Peyer's patch (tissue), 4 donors: ENCODE measurements at places on chromosomes 6 and 20.

DNA sequence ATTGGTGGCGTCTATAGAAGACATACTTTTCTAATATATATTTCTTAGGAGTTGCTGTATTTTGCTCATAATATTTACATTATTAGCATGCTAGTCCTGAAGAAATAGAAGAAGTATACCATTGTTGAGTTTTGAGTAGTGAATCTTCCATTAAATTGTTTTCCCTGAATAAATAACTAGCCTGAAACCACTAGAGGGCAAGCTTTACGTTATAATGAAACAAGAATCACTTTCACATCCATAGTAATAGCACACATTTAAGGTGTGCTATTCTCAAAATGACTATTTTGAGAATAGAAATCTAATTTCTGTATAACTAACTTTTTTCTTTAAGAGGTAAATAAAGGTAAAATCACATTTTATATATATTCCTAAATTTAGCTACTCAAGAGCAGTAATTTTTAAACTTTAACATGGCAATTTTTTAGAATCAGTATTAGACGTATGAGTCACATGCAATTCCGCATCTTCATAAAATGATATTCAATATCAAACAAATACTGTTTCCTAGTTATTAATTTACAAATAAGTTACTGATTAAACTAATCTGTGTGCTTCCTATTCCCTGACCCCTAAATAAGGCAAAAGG is 213.2 kb upstream of the MANEA start:
- DNase-seq, result no peak

GRCh38 chr6:155505608-155505989 is 50.0 kb upstream of the NOX3 start:
- DNase-seq, result no peak

DNA sequence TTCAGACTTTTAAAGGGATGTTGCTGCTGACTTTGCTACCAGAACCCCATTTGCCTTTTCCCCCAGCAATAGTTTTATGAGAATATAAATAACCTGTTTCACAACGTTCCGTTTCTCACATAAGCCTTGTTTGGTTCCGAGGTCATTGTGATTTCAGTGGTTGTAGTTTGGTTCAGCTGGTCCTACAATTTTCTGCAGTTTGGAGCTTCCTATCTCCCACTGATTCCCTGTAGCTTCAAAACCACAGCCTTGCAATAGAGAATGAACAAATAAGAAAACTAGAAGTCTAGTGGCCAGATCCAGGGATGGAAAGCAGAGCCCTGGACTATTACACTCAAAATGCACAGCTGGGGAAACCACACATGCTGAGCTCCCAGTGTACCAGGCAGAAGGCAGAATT is 24.1 kb upstream of the SH3BGRL2 start:
- no peak for DNase-seq

- DNase-seq, result no peak
Observed at GRCh38 chr6:30136570-30137286, 788 bp downstream of the TRIM40 start.

- no peak for DNase-seq
Observed at GRCh38 chr6:131631625-131632289, 3.7 kb upstream of the MED23 start.

GRCh38 chr20:41370176-41370575 is 3.6 kb upstream of the EMILIN3 start:
- no peak for DNase-seq

GRCh38 chr6:22910370-22910769 is 341.0 kb downstream of the HDGFL1 start:
- no peak for DNase-seq

GRCh38 chr20:46304361-46304760 is 3.9 kb downstream of the CDH22 start:
- no peak for DNase-seq

- DNase-seq, result no peak
Observed at GRCh38 chr6:33895988-33896387, 92.2 kb upstream of the MLN start.

GRCh38 chr20:43940518-43941225 is 26.0 kb downstream of the TOX2 start:
- no peak for DNase-seq

DNA sequence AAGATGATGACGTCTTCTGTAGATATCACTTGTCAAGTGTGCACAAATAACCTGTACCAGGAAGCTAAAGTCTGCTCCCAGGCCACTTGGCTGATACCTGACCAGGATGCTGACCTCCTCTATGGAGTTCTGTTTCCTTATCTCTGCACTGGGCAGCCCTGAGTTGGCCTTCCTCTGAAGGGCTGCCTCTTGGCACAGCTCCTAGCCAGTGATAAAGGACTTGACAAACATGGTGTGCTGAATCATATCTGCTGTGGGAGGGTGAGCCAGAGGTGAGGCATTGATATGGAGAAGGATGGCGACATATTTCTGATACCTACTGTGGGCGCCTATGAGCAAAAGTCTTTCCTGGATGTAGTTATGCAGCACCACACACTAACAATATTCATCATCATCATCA is 32.8 kb upstream of the FOXA2 start:
- DNase-seq, result no peak

DNA sequence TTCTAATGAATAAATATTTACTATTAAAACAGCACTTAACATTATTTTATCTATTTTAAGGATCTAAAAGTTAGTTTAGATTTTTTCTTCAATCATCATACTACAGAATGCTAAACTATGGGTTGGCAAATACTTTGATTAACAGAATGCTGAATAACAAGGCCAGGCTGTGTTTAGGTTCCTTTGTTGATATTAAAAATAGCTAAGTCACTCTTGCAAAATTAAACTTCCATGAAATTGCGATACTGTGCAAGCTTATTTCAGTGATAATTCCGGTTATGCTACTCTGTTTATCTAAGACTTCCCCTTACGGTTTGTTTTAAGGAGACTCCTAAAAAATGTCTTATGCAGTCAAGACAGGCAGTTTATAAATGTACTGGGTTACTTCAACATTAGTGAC is 2.8 kb downstream of the RNF24 start:
- DNase-seq, result no peak

DNA sequence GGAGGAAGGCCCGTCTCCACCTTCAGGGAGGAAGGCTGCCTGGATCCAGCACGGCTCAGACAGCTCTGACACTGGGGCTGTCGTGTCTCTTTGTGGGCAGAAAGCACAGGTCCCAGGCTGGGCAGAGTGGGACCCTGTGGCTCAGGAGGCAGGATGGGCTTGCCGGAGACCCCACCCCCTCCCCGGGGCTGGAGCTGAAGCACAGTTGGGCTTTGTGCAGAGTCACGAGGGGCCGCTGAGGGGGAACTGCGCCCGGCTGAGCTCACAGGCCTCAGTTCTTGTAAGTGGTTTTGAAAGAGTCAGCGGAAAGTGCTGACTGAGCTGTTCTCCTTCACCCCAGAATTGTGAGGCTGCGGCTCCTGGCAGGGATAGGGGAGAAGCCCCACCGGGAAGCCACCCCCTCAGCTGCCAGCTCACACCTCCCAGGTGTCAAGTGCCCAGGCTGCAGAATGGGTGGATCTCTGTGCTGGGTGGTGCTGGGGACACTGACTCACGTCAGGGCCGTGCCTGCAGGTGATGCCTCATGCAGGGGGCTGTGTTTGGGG is 145.5 kb upstream of the RNF24 start:
- DNase-seq, result peak; percentile 48
